ENCODE measurements at places on chromosomes 5 and 9.

DNA sequence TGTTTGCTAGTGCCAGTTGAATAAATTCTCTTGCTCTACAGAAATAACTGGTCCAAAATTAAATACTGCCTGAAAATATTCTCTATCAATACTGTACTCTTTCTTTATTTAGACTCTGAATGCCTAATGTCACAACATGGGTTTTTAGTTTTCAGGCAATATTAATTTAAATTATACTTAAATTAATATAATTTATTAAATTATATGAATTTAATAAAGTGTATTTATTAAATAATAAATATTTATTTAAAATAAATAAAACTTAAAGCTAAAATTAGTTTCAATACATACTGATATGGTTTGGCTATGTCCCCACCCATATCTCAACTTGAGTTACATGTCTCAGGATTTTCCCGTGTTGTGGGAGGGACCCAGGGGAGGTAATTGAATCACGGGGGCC, 146.0 kb downstream of the PRR16 start:
- DNase-seq: no peak

DNA sequence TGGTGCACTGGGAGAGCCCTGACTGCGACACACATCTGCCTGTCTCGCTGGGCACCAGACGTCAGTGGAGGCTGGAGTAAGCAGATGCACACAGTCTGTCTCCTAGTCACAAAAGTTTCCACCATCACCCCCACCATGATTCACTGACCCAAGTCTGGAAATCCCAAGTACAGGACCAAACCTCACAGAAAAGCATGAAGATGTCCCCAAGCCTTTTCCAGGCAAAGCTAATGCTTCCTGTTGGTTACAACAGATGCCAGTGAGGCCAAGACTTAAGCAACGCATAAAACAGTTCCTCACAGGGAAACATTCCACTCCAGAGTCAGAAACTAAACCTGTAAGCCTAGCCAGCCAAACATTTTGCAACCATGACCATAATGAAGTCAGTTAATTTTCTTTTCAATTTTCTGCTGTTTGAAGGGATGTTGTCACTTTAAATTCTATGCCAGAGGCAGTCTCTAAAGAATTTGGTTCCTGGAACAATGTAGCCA, 259.3 kb upstream of the SLC30A5 start:
- no peak for DNase-seq

- no peak for DNase-seq
These were observed 32.4 kb downstream of the ABCA1 start for GRCh38 chr9:104895572-104895971.

GRCh38 chr5:134538296-134538695, 12.8 kb downstream of the JADE2 start:
- DNase-seq: no peak

GRCh38 chr9:116656977-116657376, 30.1 kb upstream of the TRIM32 start:
- DNase-seq: no peak

- DNase-seq: no peak
These were observed 244.8 kb downstream of the GLIS3 start for GRCh38 chr9:4055032-4055431.

DNA sequence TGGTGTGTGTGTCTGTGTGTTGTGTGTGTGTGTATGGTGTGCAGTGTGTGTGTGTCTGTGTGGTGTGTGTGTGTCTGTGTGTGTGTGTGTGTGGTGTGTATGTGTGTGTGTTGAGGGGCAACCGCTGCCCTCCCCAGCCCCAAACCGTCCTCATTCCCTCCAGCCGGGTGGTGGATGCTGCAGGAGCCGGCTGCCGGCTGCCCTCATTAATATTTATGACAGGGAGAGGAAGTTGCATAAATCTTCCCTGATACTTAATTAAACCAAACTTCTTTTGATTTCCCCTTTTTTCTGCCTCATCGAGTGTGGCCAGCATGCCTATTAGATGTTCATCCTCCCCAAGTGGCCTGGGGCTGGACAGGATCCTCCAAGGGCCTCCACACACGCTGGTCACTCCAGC, 121.4 kb upstream of the MVB12B start:
- no peak for DNase-seq

DNA sequence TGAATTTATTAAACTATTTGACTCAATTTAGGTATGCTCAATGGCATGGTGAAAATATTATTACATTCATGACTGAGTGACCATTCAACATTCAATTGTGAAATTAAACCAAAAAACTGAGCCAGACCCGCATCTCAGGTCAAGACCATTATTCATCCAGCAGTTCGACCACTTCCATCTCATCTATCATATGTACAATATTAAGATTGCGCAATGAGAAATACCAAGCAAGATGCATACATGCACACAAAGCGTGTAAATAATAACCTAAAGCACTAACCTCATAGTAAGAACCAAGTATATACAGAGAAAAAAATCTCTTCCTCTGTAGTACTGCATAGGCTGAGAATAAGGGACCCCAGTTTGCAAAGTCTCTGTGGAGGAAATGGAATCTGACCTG, 310.2 kb downstream of the ADGRV1 start:
- no peak for DNase-seq

GRCh38 chr5:38341056-38341455, 82.7 kb downstream of the EGFLAM start:
- no peak for DNase-seq

GRCh38 chr9:132381966-132382541, 24.6 kb downstream of the TTF1 start:
- DNase-seq: no peak
